Fibroblast of the conjunctiva (primary cell): ENCODE measurements at places on chromosomes 7 and 10.

DNA sequence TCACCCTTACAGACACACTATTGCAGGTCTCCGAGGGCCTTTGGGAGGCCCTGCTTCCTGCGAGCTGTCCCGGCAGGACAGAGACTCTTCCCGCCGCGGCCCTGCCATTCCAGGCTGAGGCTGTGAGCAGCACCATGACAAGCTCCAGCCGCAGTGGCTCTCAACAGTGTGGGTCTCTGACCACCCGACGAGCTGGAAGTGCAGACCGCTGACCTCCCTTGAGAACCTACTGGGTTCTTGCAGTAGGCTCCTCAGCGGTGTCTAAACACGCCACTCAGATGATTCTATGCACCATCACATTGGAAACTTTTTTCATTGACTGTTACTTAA is 303.4 kb downstream of the WDR37 start:
- no peak for DNase-seq

GRCh38 chr7:130352194-130353074 is 7.8 kb downstream of the CPA5 start:
- peak; percentile 30 for DNase-seq

GRCh38 chr7:157738066-157738460 is 401.3 kb downstream of the DNAJB6 start:
- no peak for DNase-seq

DNA sequence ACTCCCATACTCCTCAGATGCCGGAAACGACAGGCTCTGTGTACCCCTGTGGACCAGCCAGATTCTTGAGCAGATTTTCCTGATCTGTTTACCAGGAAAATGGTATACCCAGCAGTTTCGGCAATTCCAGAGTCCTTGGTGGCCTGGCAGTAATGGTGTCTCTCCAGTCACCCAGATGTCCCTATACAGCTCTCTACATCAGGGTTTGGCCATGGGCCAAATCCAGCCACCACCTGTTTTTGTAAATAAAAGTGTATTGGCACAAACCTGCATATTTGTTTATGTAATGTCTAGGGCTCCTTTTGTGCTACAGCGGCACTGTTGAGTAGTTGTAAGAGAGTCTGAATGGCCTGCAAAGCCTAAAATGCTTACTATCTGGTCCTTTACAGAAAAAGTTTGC is 491.3 kb downstream of the RPS24 start:
- DNase-seq: no peak

DNA sequence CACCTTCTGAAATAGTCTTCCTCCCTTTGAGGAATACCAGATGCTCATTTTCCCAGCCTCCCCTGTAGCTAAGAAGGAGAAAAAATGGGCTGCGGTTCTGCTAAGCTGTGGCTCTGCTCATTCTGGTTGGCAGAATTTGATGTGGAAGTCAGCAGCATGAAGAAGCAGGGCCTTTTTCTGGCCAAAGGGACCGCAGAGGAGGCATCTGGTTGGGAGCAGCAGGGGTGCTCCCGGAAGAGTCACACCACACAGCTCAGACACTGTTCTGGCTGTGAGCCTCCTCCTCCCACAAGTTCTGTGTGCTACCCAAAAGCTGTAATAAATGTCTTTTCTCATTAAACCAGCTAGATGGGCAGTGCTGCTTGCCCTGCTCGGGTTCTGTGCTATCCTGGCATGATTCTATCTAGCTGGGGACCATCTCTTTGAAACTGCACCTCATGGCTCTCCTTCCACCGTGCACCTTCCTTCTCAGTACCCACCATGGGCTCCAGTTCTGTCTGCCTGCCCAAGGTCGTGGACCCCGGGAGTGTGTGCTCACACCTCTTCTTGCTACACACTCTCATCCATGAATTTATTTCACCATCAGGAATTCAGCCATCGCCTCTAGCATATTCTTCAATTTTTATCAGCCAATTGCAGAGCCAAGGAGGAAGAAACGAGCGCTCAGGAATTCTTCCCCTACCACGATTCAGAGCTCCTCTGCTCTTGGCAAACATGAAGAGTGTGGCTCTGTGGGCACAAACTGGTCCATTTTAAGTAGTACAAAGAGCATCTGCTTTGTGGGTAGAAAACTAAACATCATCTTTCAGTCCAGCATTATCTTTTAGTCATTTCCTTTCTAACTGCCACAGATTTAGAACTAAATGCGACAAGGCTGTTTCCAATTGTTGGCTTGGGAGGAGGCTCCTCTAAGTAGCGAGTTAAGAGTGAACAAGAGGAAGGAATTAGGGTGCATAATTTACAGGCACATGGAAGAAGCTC is 76.9 kb downstream of the FAM171A1 start:
- DNase-seq: no peak

GRCh38 chr10:19956516-19957032 is 140.3 kb downstream of the PLXDC2 start:
- no peak for DNase-seq

DNA sequence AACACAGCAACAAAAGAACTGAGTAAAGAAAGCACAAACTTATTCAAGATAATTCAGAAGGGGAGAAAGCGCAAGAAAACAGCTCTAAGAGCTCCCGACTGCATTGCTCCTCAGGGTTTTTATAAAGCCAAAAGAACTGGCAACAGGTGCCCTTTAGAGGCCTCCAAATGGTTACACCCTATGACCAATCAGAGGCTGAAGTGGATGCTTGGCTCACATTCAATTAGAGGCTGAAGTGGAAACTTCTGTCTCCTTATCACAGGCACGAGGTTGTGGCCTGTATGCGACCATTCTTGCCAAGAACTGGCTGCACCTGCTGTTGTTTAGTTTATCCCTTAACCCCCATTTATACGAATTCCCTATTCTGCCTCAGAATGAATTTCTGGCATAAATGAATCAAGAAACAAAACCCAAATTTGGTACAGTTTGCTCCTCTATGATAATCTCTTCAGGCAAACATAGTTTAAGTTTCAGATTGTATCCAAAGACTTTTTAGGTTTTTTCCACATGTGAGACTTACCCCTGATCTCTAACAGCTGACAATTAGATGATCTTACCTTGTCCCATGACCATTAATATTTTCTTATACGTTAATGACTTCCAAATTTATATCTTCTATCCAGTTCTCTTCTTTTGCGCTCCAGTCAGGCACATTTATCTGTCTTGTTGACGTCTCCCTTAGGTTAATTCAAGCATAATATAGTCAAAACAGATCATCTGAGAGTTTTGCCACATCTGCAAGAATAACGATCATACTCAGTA is 504.8 kb downstream of the NXPH1 start:
- DNase-seq: no peak

GRCh38 chr7:148327379-148327778 is 263.2 kb upstream of the C7orf33 start:
- DNase-seq: no peak

DNA sequence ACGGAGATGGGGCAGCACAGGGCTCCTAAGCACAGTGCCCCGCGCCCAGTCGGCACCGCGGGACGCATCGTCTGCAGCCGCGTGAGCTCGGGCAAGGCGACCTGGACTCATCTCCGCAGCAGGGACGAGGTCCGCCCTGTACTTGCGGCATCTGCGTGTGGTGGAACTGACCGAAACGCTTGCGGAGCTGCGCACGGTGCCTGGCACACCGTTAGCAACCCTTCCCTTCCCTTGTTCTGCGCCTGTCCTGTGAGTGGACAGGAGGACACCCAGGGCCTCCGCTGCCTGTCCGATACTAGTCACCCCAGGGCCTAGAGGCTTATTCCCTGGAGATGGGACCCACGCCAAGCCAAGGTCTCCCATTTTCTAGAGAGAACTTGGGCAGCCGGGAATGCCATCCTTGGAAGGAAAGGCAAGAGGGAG is 98.5 kb downstream of the WDR11 start:
- DNase-seq: no peak

DNA sequence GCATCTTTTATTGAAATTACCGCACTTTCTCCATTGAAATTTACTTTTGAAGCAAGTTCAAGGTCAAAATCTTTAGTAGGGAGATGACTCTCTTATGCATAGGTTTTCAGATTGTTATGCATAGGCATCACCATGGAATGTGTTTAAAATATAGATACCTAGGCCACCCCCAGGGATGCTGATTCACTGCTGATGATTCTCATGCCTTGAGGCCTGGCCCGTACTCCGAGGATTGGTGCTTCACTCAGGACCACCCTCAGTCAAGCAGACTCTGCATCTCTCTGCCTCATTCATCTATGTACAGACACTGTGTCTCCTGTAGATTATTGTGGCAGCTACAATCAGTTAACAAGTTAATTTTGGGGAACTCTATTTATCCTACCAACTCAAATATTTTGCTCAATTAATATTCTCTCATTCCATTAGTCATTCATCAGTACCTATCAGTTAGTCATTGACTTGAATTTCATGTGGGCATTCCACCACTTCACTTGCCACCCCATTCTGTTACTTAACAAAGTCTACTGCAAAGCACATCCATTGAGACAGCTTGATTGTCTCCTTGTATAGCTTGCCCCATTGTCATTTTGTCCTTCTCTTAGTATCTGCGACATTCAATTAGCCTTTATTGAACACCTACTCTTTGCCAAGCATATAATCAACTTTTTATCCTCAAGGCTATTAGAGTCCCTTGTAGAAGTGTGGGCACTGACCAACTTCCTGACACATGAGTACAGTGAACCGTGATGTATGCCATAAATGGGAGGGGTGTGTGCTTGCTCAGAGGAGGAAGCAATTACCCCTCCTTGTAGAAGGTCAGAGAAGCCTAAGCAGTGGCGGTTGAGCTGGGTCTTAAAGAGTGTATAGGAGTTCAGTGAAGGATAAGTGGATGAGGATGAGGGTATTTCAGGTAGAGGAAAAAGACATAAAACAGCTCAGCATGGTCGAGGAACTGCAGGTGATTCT is 255.6 kb upstream of the BMPER start:
- DNase-seq: no peak

GRCh38 chr10:7408291-7409044 is 2.4 kb downstream of the SFMBT2 start:
- no peak for DNase-seq

- no peak for DNase-seq
Observed at GRCh38 chr7:101018271-101019167, 1.4 kb upstream of the MUC17 start.

DNA sequence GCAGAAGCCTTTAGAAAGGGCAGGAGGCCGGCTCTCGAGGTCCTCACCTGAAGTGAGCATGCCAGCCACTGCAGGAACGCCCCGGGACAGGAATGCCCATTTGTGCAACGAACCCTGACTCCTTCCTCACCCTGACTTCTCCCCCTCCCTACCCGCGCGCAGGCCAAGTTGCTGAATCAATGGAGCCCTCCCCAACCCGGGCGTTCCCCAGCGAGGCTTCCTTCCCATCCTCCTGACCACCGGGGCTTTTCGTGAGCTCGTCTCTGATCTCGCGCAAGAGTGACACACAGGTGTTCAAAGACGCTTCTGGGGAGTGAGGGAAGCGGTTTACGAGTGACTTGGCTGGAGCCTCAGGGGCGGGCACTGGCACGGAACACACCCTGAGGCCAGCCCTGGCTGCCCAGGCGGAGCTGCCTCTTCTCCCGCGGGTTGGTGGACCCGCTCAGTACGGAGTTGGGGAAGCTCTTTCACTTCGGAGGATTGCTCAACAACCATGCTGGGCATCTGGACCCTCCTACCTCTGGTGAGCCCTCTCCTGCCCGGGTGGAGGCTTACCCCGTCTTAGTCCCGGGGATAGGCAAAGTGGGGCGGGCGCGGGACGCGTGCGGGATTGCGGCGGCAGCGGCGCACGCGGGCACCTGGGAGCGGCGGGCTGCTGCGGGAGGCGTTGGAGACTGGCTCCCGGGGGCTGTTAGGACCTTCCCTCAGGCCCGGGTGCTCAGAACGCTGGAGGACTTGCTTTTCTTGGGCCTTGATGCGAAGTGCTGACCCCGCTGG is at the start of gene FAS:
Gene FAS (plus strand): TSS at position 415 of the 777 bp plus-strand sequence. CDS start 79 bp downstream, at position 494.
- peak; percentile 72 for DNase-seq

- no peak for DNase-seq
Observed at GRCh38 chr7:15751191-15751701, 64.8 kb upstream of the MEOX2 start.

- DNase-seq: no peak
Observed at GRCh38 chr7:46253520-46253919, 332.4 kb upstream of the IGFBP3 start.

- no peak for DNase-seq
Observed at GRCh38 chr7:152158801-152159587, 133.5 kb downstream of the GALNT11 start.

GRCh38 chr10:45425621-45426563 is 51.9 kb downstream of the ALOX5 start:
- DNase-seq: no peak

DNA sequence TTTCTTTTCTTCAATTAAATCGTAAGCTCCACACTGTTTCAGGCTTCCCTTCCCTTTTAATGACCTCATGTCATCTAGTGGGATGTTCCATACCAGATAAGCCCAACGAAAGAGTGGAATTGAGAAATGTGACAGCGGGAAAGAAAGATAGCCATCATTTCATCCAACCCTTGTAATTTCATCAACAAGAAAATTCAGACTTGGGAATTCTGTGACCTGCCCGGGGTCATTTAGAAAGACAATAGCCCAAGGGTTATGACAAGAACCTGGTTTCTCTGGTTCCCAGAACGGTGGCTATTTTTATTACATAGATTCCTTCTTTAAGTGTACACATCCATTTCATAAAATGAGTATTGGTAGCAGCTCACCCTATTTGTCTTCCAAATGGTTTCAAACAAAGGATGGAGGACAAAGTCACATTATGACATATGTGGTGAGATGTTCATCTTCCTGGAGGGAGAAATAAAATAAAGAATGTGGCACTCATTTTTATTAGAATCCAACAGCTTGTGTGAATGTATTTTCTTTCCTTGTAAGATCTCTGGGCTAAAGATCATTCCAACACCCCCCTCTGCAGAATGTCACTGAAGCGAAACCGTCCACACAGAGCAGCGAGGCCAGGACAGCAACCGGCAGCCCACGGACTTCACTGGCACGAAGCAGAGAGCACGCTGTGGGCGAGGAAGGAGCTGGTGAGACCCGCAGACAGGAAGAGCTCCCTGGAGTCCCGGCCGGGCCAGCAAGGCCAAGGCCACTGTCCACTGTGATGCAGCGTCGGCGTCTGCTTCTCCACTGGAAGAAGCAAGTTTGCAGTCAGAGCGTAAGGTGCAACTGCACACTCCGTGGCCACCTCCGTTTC is 199.9 kb downstream of the KLF6 start:
- DNase-seq: no peak
